GM20000 (cell line): ENCODE measurements at places on chromosomes 11 and 22.

DNA sequence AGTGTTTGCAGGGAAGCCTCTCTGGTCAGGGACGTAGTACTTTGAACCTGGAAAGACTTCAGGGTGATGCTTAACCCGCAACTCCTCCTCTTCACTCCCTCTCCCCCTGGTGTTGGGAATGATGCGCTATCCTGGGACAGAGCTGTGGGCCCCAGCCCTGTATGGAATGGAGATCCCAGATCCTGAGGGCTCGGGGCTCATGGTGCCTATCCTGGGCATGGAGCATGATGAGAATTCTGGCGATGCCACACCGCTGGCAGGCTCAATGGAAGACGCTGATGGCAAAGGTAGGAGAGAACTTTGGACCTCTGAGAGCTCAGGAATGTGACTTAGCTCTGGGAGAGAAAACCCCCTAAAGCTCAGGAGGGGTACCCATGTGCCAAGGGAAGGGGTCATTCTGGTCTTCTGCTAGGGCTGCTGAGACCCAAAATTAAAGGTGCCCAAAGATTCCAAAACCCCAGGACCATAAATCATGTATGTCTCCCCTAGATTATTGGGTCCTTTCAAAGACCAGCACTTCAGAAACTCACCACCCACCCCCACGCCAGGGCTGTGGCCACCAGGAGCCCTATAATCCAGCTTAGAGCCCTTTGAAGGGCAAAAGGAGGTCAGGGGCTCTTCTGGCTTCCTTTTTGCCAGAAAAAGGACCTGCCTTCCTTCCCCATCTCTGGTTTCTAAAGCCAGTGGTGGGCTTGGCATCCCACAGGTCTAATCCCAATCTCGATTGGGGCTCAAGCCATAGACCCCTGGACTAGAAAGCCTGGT, 52.5 kb downstream of the BTG4 start:
- DNase-seq, result no peak

- DNase-seq, result no peak
Measured at GRCh38 chr11:86749376-86749775, 51.0 kb upstream of the PRSS23 start.

- DNase-seq, result peak; percentile 52
Measured at GRCh38 chr11:36131721-36132397, 157.4 kb downstream of the COMMD9 start.

- DNase-seq, result no peak
Measured at GRCh38 chr22:48379371-48379770, 1448.3 kb downstream of the BRD1 start.

DNA sequence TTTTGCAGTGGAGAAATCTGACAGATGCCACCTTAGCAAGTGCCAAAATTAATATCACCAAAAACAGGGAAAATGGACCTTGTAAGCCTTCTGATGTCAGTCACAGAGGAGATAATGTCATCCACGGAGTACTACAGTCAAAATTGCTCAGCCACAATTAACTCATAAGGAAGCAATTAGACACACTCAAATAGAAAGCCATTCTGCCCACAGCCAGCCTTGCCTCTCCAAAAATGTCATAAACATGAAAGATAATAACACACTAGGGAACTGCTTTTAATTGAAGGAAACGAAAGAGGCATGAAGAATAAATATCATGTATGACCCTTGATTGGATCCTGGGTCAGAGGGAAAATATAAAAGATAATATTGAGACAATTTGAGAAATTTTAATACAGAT, 505.6 kb upstream of the API5 start:
- DNase-seq, result no peak

DNA sequence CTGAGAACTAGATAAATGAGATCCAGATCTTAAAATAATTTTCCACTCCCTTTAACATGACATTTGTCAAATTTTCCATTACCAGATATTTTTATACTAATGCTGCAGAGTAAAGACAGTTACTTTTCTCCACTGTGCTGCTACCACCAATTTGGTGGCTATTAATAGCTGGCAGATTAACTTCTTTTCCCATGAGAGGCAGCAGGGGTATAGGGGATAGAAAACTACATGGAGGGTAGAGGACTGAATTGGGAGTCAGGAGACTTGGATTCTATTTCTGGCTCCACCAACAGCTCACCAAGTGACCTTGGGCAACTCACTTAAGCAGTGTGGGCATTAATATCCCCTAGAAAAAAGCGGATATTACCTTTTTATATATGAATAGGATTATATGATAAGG, 69.2 kb downstream of the KIF18A start:
- DNase-seq, result no peak

DNA sequence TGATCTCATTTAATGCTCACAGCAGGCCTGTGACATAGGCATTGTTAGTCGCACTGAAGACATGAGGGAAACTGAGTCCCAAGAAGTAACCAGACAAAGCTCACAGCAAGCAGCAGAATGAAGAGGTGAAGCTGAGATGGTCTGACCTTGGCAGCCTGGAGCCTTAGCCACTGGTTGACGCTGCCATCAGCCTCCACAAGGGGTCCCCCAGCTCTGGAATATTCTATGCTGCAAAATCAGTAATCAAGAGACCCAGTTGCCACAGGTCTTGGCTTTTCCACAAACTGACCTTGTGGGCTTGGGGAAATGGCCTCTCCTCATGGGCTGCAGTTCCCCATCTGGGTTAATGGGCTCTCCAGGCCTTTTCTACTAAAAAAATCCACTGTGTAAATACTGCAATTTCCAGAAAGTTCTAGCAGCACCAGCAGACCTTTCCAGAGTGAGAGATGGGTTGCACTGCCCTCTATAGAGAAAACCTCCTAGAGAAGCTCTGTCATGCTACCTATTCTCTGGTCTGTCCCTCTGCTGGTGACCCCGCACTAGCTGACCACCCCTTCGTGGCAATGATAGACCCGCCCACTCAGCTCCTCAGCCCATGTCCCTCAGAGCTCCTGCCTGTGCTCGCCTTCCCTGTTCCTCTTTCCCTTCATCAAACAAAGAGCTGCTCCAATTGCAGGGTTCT, 22.6 kb upstream of the ISX start:
- DNase-seq, result peak; percentile 60

DNA sequence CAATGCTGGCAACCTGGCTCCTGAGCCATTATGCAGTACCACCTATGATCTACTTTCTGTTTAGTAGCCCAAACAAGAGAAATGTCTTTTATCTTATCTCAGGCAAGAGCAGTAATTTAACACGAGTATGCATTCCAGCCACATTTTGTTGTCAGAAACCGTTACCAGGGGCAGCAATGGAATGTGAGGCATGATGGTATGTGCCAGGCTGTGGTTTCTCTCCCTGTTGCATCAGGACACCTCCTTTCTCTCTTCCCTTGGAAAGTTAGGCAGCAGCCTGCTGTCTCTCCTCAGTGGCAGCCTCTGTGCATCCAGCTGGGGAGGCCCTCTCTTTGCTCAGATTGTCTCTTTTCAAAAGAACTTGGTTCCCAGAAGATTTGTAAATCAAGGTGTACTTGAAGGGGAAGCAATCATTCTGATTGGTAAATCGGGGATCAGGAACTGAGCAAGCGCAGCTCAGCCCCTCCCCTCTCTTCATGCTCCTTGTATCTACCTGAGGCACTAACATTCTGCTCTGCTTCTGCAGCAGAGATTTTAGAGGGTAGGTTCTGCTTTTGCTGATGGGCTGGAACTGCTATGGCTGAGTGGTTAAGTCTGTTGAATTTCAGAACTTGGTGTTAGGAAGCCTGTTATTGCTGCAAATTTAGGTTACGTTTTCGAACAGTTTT, 229.2 kb downstream of the ADAMTS15 start:
- no peak for DNase-seq

DNA sequence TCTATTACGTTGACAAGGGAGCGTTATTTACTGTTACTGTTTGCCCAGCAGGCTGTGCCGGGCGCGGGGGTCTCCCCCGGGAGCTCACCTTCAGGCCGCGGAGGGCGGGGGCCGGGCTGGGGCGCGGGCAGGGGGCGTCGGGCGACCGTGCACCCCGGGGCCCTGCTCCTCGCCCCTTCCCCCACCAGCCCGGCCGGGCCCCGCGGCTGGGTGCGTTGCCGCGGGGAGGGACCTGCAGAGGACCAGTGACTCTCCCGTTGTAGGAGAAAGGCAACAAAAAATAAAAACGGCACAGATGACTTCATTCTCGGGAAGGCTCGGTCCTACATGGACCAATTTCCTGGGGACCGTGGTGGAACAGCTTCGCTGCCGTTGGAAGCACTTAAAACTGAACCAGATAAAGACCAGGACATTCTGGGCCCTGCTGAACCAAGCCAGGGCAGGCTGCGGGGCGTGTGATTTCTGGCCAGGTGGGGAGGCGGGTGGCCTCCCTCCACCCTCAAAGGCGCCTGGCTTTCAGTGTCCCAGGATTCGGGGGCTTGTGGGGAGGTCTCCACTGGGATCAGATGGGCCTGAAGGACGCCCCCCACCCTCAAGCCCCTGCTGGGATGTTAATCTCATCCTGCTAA, 57.4 kb downstream of the IGLL1 start:
- no peak for DNase-seq

GRCh38 chr22:20604776-20605221, 97.4 kb downstream of the MED15 start:
- no peak for DNase-seq

GRCh38 chr22:42769574-42770447, 49.1 kb upstream of the A4GALT start:
- DNase-seq, result peak; percentile 89

DNA sequence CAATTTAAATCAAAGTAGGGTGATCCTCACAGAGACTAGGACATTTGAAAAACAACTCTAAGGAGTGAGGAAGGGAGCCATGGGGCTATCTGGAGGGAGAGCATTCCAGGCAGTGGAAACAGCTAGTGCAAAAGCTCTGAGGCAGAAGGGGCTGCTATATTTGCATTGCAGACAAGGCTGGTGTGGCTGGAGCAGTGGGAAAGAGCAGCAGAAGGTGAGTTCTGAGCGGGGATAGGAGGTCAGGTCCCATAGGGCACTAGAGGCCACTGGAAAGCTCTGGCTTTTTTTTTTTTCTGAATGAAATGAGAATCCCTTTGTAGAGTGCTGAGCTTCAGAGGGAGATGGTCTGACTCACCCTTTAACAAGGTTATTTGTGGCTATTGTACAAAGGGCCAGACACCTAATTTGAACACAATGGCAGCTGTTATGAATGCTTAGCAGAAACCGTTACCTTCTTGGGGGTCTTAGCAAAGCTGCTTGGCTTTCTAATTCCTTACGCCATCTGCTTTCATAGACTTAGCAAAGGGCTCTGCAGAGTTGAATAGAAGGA, 291.6 kb downstream of the BUD13 start:
- DNase-seq, result no peak

DNA sequence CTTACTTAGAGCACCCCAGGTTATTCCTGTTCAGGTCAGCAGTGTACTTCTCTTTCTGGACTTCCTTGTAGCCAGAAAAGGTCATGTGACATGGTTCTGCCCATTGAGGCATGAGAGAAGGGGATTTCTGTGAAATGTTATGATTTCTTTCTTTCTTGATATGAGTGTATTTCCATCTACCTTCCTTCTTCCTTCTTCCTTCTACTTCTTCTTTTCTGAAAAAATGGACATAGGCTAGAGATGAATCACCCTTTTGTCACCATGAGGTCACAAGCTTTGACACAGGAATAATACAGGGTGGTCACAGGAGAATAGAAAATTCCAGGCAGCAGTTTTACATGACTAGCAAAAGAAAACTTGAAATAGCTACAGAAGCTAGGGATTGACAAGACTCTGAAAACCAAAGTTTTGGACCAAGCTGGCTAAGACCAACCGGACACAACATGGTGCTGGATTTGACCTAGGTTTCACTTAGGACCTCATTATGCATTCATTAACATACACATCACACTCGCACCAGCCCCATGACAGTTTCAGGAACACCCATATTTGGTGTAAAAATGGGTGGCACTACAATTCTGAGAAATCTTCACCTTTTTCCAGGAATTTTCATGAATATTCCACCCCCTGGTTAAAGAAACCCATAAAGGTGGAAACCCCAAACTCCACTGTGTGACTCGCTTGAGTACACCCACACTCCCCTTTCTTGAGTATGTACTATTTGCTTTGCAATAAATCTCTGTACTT, 21.2 kb upstream of the MAP6 start:
- DNase-seq, result peak; percentile 65

- no peak for DNase-seq
Measured at GRCh38 chr11:10774811-10775210, 23.8 kb downstream of the CTR9 start.

- no peak for DNase-seq
Measured at GRCh38 chr11:551596-551995, 8.9 kb downstream of the LMNTD2 start.

- DNase-seq, result no peak
Measured at GRCh38 chr11:11229647-11230046, 123.4 kb downstream of the CSNK2A3 start.

DNA sequence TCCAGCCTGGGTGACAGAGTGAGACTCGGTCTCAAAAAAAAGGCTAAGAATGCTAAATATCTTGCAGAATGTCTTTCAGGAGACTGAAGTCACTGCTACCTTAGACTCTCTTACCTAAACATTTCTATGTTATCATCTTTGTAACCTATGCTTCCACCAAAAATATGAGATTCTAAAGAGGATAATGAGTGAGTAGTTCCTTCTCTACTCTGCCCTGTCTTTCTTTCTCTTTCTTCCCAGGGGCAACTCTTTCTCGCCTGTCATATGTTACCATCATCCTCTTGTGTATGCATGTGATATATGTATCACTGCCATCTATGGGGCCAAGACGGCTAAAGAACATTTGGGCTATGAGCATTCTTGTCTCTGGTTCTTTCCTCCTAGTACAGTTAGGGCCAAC, 9.0 kb upstream of the RASSF10 start:
- DNase-seq, result no peak

DNA sequence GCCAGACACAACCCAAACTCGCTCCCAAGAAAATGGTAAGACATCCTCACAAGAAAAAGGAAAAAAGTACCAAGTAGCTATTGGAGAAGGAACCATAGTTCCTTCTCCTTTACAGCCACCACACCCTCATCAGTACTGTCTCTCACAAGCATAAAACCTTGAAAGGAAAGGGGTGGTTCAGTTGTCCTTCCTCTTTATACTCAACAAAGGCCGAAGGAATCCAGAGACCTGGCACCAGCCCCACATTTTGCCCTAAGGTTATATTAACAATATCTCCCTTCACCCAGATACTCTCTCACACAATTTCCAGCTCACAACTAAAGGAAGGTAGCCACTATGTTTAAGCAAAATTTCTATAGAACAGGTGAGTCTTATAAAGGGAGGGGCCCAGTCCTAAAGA, 8.5 kb downstream of the FHIP1B start:
- DNase-seq, result no peak

DNA sequence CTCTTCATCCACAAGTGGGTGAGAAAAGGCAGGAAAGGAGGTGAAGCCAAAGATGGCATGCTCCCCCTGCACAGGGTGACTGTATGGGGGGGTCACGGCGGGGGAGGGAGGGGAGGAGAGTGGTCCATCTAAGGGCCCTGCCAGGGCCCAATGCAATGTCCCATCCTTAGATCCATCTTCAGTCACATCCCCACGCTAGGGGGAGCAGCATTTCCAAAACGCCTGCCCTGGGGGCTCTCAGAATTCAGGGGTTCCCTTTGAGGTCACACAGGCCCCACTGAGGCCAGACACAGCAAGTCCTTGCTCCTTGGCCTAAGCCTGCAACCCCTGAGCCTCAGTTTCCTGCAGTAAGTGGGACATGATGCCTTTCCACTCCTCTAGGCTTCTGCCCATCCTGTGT, 52.4 kb downstream of the RTN4R start:
- DNase-seq, result no peak

GRCh38 chr11:111932611-111932950, 4.6 kb upstream of the DIXDC1 start:
- DNase-seq, result no peak
